ENCODE measurements at places on chromosomes 3 and 15. TPM values are rescaled to one million over a fixed set of nuclear protein-coding genes. Genes with fewer than 3 reads are reported as not detected.

DNA sequence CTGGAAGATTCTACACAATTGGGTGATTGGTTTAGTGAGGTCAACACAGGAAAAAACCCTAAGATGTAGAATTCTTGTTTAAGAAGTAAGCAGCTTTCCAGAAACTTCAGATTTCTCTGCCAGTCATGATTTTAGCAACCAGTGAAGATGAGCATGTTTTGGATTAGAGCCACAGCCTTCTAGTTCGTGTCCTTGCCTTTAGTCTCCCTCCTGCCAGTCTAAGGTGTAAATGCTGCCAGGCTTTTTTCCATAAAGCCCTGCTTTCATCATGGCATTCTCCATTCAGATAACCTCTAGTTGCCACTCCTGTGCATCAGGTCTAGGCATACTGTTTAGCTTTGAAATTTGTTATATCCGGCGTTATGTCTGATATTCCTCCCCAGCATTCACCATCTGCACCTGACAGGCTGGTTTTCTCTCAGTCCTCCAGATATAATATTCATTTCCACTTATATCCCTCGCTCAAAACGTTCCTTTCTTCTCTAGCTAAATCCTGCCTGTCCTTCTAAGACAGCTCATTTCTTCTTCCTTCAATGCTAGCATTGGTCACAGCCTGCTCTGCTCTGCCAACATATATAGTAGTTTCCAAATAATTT, 37.4 kb downstream of the SYN2 start:
- no peak for DNase-seq

DNA sequence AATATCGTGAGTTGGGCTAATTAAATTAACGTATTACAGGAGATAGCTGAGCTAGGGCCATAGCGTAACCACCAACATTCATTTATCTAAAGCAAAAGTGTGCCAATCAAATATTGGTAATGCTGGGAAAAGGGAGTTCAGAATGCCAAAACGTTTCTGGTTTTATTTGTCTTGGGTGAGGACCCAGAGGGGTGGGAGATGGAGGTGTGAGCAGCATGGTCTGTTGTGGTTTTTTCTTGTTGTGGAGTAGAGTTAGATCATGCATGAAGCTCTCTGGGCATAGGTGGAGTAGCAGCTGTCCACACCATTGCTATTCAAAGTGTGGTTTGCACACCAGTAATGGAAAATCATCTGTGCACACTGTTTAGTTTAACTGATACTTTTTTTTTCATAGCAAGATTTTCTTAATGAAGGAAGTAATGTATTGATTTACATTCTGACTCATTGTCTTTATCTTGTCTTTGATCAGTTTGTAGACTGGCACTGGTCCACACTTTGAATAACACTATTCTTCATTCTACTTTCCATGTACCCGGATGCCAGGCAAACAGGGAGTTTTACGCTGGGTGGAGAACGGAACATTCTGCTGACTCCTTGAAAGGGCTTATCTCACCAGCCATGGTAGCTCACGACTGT, 50.8 kb upstream of the CRTC3 start:
- no peak for DNase-seq

DNA sequence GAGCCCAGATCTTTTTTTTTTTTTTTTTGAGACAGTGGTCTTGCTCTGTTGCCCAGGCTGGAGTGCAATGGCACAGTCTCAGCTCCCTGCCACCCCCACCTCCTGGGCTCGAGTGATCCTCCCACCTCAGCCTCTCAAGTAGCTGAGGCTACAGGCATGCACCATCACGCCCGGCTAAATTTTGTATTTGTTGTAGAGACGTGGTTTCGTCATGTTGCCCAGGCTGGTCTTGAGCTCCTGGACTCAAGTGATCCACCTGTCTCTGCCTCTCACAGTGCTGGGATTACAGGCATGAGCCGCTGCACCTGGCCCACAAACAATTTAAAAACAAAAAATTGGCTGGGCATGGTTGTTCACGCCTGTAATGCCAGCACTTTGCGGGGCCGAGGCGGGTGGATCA, 22.6 kb upstream of the SLC6A6 start:
- DNase-seq = no peak

DNA sequence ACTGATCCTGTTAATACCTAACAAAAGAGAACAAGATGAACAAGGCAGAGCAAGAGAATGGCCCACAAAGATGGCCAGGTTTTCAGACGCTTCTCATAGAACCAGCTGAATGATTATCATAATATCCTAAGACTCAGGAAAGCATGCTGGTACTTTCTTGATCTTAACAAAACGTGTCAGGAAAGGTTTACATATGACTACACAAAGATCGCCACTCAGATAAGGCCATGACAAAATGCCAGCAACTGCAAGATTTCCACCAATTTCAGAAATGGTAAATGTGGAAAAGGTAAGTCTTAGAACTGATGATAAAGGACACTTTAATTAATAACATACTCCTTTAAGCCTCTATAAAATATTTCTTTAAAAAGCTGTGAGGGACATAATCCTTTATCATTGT, 108.8 kb downstream of the DLG1 start:
- no peak for DNase-seq

DNA sequence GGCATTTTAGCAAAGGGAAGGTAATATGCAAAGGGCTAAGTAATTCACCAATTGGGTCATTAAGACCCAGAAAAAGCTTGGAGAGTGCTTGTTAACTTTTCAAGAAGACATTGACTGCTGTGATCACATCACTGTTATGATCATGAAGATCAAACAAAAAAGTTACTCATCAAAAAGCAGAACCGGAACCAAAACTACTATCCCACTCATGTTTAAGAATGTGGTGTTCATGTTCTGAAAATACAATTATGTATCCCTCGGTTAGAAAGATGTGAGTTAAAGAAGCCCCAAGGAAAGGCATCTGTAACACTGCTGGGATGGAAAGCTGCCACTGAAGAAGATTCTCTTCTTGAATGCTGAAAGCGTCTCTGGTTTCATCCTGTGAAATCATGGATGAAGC, 32.6 kb downstream of the BBX start:
- no peak for DNase-seq

PRRT3 gene
- polyA plus RNA-seq = 4.0 TPM

GOLGA8T gene
- polyA plus RNA-seq = not detected

NCK1 gene
- 47.8 TPM for polyA plus RNA-seq

CPNE4 gene
- polyA plus RNA-seq = 0.38 TPM

All from right lung (tissue), 10 donors.